ENCODE measurements at places on chromosomes 6 and 20.

- peak overlapping the region; percentile 90 for H3K27ac ChIP-seq
- peaks cover 61% of the 10 kb centered on the region for H3K4me1 ChIP-seq
- no peaks in the 10 kb centered on the region for H3K27me3 ChIP-seq
- H3K4me3 ChIP-seq, result no peak overlapping the region
- DNase-seq, result no peak
- H3K36me3 ChIP-seq, result no peaks in the 10 kb centered on the region
Observed at GRCh38 chr20:53866794-53867740, 203.3 kb downstream of the BCAS1 start.

DNA sequence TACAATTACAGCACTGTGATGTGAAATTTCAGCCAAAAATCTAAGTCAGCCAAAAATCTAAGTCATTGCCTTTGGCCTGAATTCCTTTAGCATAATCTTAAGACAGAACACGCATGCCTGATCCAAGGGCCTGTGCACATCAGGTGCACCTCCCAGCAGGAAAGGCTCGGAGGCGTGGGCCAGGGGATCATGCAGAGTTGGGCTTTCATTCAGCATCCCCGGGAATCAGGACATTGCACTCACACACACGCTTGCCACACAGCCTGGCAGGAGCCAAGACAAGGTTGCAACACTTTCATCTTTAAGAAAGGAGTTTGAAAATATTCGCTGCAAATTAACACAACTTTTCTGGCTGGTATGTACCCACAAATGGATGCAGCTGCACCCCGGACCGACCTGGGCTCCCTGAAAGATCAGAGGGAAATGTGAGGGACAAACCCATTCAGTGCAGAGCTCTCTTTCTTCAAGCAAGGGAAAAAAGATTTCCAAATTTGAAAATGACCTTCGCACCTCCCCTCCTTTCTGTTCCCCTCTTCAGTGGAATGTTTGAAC, 48.8 kb downstream of the ERMARD start:
- H3K27ac ChIP-seq, result no peak overlapping the region
- no peaks in the 10 kb centered on the region for H3K4me1 ChIP-seq
- H3K4me3 ChIP-seq, result no peak overlapping the region
- no peaks in the 10 kb centered on the region for H3K36me3 ChIP-seq
- peaks cover 2% of the 10 kb centered on the region for H3K27me3 ChIP-seq

- H3K27me3 ChIP-seq, result no peaks in the 10 kb centered on the region
- no peaks in the 10 kb centered on the region for H3K4me1 ChIP-seq
- H3K27ac ChIP-seq, result no peak overlapping the region
- DNase-seq, result no peak
Observed at GRCh38 chr20:47020231-47020630, 125.6 kb downstream of the EYA2 start.

- peak within 1 kb of the TSS; percentile 70 for H3K4me3 ChIP-seq
- peaks cover 9% of the 10 kb centered on the region for H3K36me3 ChIP-seq
- peak within 1 kb of the TSS; percentile 76 for H3K27ac ChIP-seq
- H3K4me1 ChIP-seq, result peaks cover 32% of the 10 kb centered on the region
- H3K27me3 ChIP-seq, result no peaks in the 10 kb centered on the region
Observed at GRCh38 chr6:127342946-127343808, at the start of gene ECHDC1. TSS of gene ECHDC1 (minus strand) at chr6:127343609. CDS start at chr6:127331028, 12,581 bp downstream.

DNA sequence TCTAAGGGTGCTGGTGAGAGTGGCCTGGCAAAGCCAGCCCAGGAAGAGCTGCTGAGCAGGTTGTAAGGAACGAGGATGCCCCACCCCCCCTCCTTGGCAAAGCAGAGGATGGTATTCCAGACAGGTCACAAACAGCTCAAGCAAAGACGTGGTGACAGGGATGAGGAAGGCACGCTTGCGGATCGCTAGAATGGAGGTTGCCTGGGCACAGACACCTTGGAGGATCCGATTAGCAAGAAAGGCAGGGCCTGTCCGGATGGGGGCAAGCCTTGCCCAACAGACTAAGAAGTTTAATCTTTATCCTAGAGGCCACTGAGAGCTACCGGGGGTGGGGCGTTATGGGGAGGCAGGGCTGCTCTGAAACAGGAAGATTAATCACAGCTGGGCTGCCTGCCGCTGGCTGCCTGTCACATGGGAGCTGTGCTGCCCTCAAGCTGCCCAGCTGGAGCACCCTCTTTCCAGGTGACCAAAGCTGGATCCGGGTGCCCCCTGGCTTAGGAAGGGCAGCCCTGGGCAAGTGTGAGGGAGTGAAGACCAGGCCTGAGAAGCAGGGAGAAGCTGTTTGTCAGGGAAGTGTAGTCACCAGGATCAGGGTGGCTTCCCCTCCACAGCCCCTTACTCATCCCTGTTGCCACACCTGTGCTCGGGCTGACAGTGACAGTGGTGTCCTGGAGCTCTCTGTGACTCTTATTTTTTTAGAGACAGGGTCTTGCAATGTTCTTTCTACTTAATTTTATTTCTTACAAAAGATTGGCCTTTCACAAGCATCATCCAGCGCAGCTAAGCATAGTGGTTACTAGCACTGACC, 9.1 kb upstream of the MAPK13 start:
- peak overlapping the region; percentile 34 for H3K27ac ChIP-seq
- no peaks in the 10 kb centered on the region for H3K27me3 ChIP-seq
- no peak overlapping the region for H3K4me3 ChIP-seq

DNA sequence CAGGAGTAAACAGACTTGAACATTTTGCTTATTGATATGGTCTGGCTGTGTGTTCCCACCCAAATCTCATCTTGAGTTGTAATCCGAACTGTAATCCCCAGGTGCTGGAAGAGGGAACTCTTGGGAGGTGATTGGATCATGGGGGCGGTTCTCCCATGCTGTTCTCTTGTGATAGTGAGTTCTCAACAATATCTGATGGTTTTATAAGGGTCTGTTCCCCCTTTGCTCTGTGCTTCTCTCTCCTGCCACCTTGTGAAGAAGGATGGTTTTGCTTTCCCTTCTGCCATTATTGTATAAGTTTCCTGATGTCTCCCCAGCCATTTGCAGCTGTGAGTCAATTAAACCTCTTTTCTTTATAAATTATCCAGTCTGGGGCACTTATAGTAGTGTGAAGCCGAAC, 40.0 kb downstream of the MYLIP start:
- no peak for DNase-seq
- H3K27ac ChIP-seq, result no peak overlapping the region
- H3K36me3 ChIP-seq, result no peaks in the 10 kb centered on the region
- H3K27me3 ChIP-seq, result peaks cover 14% of the 10 kb centered on the region
- no peaks in the 10 kb centered on the region for H3K4me1 ChIP-seq

- H3K4me1 ChIP-seq, result peaks cover 7% of the 10 kb centered on the region
- H3K27me3 ChIP-seq, result no peaks in the 10 kb centered on the region
- no peaks in the 10 kb centered on the region for H3K36me3 ChIP-seq
- no peak overlapping the region for H3K4me3 ChIP-seq
- no peak overlapping the region for H3K27ac ChIP-seq
- peak; percentile 77 for DNase-seq
Observed at GRCh38 chr20:57753332-57754164, 43.7 kb upstream of the PMEPA1 start.

- H3K4me3 ChIP-seq, result no peak overlapping the region
- DNase-seq, result no peak
- no peaks in the 10 kb centered on the region for H3K4me1 ChIP-seq
- peaks cover 18% of the 10 kb centered on the region for H3K27me3 ChIP-seq
Observed at GRCh38 chr6:68968301-68968649, 333.2 kb downstream of the ADGRB3 start.

- no peak for DNase-seq
- H3K27ac ChIP-seq, result no peak overlapping the region
- no peaks in the 10 kb centered on the region for H3K36me3 ChIP-seq
- H3K4me1 ChIP-seq, result no peaks in the 10 kb centered on the region
- no peaks in the 10 kb centered on the region for H3K27me3 ChIP-seq
Observed at GRCh38 chr20:16246291-16246690, 327.0 kb downstream of the KIF16B start.

- DNase-seq, result peak; percentile 82
- H3K27ac ChIP-seq, result peak overlapping the region; percentile 92
- H3K4me3 ChIP-seq, result peak overlapping the region; percentile 35
- H3K36me3 ChIP-seq, result peaks cover 6% of the 10 kb centered on the region
Observed at GRCh38 chr6:31821301-31822035, 6.1 kb upstream of the HSPA1B start.

DNA sequence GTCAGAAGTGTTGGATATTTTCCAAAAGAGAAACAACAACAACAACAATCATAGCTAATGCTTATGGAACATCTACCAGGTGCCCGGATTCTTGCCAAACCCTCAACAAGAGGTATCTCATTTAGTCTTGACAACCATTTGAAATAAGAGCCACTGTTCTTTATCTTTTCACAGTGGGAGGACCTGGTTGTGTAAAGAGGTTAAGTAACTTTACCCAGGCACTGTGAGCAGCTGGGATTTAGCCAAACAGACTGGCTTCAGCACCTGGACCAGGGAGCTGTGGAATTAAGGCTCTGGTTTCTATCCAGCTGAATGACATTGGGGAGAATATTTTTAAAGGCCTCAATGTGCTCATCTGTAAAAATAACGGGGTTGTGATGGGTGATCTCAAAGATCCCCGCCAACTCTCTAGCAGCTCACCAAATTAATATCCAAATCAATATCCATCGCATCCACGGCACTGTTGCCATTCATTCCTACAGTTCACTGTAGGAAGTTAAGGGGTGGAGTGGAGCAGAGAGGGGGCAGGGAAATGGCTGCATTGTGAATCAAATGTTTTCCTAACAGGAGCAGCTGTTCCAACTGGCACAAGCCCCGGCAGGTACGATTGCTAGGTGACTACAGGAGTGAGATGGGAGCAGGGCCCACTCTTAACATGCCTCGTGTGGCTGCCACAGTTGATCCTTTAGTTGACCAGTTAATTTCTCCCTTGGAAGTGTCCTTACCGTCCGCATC, 61.8 kb downstream of the GCNT2 start:
- H3K27ac ChIP-seq, result no peak overlapping the region
- H3K4me3 ChIP-seq, result no peak overlapping the region
- no peaks in the 10 kb centered on the region for H3K27me3 ChIP-seq
- no peaks in the 10 kb centered on the region for H3K36me3 ChIP-seq

DNA sequence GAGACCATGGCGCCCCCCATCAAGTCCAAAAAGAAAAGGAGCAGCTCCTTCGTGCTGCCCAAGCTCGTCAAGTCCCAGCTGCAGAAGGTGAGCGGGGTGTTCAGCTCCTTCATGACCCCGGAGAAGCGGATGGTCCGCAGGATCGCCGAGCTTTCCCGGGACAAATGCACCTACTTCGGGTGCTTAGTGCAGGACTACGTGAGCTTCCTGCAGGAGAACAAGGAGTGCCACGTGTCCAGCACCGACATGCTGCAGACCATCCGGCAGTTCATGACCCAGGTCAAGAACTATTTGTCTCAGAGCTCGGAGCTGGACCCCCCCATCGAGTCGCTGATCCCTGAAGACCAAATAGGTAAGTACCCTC, 41.7 kb upstream of the NAA20 start:
- H3K4me3 ChIP-seq, result peak overlapping the region; percentile 50
- peaks cover 46% of the 10 kb centered on the region for H3K36me3 ChIP-seq
- no peaks in the 10 kb centered on the region for H3K27me3 ChIP-seq

DNA sequence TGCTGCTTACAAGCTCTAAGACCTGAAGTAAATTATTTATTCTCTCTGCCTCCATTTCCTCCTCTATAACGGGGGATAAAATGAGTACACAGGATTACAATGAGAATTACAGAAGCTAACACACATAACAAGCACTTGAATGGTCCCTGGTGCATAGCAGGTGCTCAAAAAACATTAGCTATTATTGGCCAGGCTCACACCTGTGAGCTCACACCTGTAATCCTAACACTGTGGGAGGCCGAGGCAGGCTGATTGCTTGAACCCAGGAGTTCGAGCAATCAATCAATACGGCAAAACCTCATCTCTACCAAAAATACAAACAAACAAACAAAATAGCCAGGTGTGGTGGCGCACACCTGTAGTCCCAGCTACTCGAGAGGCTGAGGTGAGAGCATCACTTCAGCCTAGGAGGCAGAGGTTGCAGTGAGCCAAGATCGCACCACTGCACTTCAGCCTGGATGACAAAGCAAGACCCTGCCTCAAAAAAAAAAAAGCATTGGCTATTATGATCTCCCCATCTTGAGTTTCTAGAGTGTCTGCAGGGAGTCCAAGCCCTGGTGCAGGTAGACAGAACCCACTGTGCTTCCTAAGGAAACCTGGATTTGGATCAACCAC, 68.1 kb downstream of the PREX1 start:
- no peak overlapping the region for H3K4me3 ChIP-seq
- no peak overlapping the region for H3K27ac ChIP-seq
- DNase-seq, result no peak
- no peaks in the 10 kb centered on the region for H3K27me3 ChIP-seq
- H3K4me1 ChIP-seq, result peaks cover 9% of the 10 kb centered on the region

- no peak for DNase-seq
- H3K27me3 ChIP-seq, result no peaks in the 10 kb centered on the region
- no peak overlapping the region for H3K27ac ChIP-seq
- H3K4me1 ChIP-seq, result no peaks in the 10 kb centered on the region
- H3K36me3 ChIP-seq, result no peaks in the 10 kb centered on the region
Observed at GRCh38 chr6:166145751-166146150, 21.9 kb downstream of the TBXT start.

DNA sequence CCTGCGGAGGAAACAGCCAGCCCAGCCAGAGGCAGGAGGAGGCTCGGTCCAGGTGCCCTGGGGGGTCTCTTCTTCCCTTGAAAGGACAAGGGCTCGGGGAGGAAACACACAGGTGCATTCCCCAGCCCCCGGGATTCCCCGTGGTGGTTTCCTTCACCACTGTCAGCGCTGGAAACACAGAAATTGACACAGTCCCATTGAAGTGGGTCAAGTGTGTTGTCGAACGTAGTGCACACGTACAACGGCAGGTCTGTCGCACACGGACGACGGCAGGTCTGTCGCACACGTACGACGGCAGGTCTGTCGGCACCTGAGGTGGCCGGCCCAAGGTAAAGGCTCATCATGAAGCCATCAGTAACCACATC, 80.9 kb downstream of the DLL1 start:
- H3K36me3 ChIP-seq, result no peaks in the 10 kb centered on the region
- DNase-seq, result peak; percentile 45
- H3K27me3 ChIP-seq, result no peaks in the 10 kb centered on the region
- no peak overlapping the region for H3K27ac ChIP-seq
- H3K4me3 ChIP-seq, result no peak overlapping the region
- H3K4me1 ChIP-seq, result no peaks in the 10 kb centered on the region

DNA sequence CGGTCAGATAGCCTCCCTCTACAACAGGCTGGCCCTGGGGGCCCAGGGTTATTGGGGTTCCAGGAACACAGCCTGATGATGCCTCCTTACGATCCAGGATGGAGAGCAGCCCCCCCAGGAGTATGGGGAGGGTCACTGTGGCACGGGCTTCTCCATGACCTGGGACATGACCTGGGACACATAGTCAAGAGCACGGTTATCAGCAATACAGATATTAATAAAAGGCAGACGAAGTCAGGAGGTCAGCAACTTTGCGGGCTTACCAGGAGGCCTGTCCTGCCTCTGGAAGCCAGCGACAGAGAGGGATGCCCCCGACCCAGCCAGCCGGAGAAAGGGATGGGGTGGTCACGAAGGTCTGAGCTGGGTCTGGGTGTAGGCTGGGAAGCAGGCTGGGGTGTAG, 795 bp downstream of the MMP24OS start:
- no peaks in the 10 kb centered on the region for H3K27me3 ChIP-seq
- H3K4me3 ChIP-seq, result peak overlapping the region; percentile 60
- H3K4me1 ChIP-seq, result peaks cover 35% of the 10 kb centered on the region
- H3K36me3 ChIP-seq, result peaks cover 61% of the 10 kb centered on the region
